ENCODE measurements at places on chromosomes 2 and 18. TPM values are rescaled to one million over a fixed set of nuclear protein-coding genes. Genes with fewer than 3 reads are reported as not detected.

The GORASP2 gene
- total RNA-seq, result 86.9 TPM

The REG1B gene
- not detected for total RNA-seq

The GALNT13 gene
- total RNA-seq, result not detected

The TBR1 gene
- not detected for total RNA-seq

The C2orf92 gene
- not detected for total RNA-seq

The CD207 gene
- not detected for total RNA-seq

The RRM2 gene
- total RNA-seq, result 173 TPM

The IL36G gene
- not detected for total RNA-seq

The SLC38A11 gene
- not detected for total RNA-seq

The PTPN18 gene
- total RNA-seq, result 26.6 TPM

Measured in mammary microvascular endothelial cell (primary cell).